IMR-90 (cell line): ENCODE measurements at places on chromosomes 1 and 21.

DNA sequence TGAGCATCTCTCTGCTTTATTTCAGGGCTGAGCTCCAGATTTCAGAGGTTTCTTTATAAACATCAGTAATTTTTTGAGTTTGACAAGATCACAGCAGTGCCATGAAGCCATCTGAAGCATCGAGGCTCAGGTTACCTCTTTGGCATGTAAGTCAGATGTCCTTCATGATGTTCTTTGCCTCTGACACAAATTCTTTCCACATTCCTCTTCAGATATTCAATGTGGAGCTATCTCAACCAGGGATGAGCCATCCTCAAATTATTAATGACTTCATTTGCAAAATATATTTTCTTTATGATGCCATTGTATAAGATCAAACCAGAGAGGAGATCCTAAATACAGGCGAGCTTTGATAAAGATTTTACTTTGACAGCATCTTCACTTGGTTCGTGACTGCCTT lies 256.7 kb downstream of the COL11A1 start:
- DNase-seq = peak; percentile 72

GRCh38 chr1:96374076-96374762 lies 347.4 kb upstream of the PTBP2 start:
- peak; percentile 49 for DNase-seq

GRCh38 chr1:115642168-115643072 lies 650 bp downstream of the VANGL1 start:
- peak; percentile 20 for DNase-seq

GRCh38 chr1:117709249-117709691 lies 103.4 kb downstream of the TENT5C start:
- DNase-seq = no peak

DNA sequence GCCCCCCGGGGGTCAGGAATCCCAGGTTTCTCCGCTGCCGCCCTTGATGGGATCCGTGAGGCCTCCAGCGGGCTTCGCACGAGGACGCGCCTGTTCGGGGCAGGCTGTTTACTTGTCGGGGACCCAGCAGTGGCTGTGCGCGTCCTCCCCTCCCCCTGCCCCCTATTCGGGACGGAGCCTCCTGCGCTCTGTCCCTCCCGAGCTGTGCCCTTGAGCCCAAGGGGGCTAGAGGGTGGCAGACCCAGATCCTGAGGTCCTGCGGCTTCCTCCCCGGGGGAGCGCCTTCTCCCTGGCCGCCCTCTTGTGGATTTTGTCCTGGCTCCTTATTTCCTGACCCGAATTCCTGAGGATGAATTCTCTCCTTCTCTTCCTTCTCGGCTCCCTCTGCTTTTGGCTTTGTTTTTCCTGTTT lies 38.4 kb downstream of the PIK3CD start:
- no peak for DNase-seq

DNA sequence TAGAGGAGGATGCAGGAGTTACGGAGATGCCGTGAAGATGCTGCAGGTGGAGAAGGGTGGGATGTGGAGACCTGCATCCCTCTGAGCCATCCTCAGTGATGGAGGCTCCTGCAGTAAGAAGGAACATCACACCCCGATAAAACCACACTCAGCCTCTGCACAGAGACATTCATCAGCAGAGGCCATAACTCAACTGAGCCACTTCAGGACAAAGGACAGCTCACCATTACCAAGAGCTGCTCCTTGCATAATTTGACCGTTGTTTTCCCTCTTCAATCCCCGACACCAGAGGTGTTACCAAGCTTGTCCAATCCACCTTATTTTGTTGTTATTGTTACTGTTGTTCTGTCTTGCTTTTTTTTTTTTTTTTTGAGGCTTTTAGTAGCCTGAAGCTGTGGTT lies 543.9 kb downstream of the AJAP1 start:
- DNase-seq = no peak

DNA sequence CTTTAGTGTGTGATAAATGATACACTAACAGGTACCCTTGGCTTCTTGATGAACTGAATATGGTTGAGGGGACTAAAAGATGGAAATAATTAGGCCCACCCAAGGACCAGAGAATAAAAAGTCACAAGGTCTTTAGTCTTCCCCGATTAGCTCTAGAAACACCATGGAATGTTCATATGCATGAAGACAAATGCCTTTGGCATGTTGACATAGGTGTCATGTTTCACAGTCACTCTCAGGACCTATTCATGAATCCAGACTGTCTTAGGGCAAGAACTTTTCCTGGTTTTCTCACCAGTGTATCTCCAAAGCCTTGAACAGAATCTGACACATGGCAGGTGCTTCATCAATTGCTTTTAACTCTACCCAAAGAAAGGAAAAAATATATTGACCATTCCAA lies 412.8 kb downstream of the AJAP1 start:
- DNase-seq = no peak

- DNase-seq = peak; percentile 69
Observed at GRCh38 chr1:55631509-55631908, 416.3 kb upstream of the USP24 start.

DNA sequence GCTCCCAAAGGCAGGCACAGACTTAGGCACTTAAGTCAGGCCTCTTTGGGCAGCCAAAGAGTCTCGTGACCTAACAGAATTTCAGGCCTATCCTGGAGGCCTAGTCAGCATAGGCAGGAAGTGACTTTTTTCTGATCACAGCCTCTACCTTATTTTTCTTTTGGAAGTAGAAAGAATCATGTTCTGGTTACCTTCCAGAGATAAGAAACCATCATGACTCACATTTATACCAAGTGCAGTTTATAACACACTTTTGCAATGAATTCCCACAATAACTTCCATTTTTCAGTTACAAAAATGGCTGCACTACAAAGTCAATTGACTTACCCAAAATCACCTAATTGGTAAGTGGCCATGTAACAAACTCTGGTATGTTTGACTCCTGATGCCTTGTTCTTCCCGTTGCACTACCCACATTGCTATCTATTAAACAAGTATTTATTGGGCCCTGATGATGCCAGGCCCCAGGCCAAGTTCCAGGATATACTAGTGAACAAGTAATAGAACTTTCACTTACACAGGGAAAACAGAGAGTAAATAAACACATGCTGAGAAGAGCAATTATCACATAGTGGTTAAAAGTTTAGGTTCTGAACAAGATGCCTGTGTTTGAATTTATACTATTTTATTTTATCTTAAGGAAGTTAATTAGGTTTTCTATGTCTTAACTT lies 74.3 kb downstream of the SH3GLB1 start:
- peak; percentile 86 for DNase-seq

- DNase-seq = peak; percentile 52
Observed at GRCh38 chr1:88935522-88936222, 44.3 kb upstream of the GTF2B start.

DNA sequence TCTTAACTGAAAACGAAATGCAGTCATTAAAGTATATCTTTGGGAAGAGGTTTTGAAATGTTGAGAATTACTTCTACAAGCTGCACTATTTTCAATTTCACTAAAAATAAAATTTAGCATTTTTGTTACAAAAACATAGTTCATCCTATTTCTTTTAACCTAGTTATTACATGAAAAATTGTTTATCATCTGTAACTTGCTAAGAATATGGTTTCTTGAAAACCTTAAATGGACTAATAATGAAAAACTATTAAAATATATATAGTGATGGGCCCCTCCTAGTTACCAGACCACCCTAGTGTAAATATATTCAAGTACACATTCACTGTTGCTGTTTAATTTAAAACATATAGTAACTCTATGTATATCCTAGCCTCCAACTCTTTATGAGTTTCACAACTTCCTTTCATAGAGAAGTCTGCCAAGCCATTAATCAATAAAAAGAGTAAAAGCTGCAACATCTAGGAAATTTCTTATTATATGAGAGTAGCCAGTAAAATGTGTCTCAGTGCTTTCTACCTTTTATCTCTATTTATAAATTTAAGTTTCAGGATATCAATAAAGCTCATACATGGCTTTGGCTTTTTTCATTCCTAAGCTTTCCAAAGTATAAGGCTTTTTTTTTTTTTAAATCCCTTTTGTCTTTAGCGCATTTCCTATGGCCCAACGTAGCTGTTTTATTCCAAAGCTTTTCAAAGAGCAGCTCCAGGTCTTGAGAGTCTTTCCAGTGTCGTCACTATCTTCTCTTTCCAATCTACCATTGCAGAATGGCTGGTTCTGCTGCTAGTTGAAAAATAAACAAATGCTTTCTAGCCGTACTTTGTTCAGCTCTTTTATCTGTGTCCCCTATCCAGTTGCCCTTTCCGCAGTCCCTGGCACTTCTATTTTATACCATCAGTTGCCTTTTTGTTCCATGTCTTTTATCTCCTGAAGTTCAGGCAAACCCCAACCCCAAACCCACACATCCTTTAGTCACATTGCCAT lies 6.5 kb downstream of the IRF2BP2 start:
- DNase-seq = peak; percentile 77

DNA sequence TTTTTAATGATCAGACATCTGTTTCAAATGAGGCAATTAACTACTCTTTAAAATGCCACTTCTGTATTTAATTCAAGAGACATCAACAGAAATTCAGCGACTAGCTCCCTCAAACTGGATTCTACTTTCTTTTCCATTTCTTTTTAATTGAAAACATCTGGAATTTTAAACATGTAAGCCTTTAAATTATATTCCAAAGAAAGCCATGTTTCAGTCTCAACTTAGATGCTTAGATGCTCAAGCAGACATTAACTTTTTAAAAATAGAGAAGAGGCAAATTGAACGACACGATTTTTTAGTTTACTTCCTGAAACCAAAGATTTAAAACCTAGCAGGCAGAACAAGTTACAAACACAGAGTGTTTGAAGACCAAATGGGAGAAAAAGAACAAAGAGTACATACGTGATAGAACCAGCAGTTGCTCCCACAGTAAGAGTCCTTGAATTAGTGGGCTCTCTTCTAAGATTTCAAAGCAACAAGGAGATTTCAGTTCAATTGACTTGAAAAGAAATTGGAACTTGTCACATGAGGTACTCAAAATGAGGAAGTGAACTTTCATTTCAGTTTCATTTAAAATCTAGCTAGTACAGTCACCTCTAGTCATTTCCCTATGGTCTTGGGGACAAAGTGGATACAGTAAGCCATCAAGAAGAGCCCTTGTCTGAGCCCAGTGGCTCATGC lies at the start of gene CTSS:
Gene CTSS (minus strand): TSS at position 483 of the 681 bp plus-strand sequence. CDS start 1,015 bp downstream, outside the sequence.
- DNase-seq = peak; percentile 11

GRCh38 chr1:201309416-201309815 lies 26.1 kb downstream of the PKP1 start:
- DNase-seq = peak; percentile 12

GRCh38 chr1:247487057-247487456 lies 29.2 kb upstream of the OR2B11 start:
- DNase-seq = peak; percentile 34

DNA sequence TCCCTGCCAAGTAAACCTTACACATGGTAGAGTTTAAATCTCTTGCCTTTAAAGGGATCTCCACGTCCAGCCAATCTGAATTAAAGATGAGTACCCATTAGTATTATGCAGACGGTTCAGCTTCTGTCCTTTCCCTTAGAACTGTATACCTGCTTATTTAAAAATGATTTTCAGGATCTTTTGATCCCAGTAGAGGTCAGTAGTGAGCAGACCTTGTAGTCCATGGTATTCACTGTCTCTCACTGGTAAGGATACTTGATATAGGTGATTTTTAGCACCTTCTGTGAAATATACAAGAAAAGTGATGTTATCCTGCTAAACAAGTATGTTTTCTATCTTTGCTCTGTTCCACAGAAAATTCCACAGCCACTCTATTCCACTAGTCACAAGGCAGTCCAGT lies 1211.6 kb upstream of the ADGRL4 start:
- DNase-seq = peak; percentile 59

GRCh38 chr1:19006000-19006399 lies 49.5 kb upstream of the IFFO2 start:
- no peak for DNase-seq

GRCh38 chr1:150429805-150430204 lies 57.4 kb upstream of the TARS2 start:
- peak; percentile 7 for DNase-seq

GRCh38 chr1:59972216-59972927 lies 45.8 kb upstream of the CYP2J2 start:
- peak; percentile 8 for DNase-seq

- DNase-seq = no peak
Observed at GRCh38 chr1:4755301-4755845, 101.0 kb downstream of the AJAP1 start.

DNA sequence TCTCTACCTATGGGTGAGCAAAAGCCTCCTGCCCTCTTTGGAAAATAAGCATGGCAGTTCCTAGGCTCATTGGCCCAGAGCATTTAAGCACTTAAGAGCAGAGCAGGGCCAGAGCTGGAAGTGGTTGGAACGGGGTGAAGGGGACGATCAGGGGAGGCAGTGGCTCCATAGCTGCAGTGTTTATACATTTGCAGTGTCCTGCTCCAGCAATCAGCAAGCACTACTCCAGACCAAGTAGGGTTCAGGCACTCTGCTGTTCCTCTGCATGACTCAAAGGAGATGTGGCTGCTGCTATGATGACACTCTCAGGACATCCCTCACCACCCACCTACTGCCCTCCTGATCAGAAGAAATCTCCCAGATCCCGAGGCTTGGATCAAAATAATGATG lies 55.0 kb downstream of the TRABD2B start:
- no peak for DNase-seq

DNA sequence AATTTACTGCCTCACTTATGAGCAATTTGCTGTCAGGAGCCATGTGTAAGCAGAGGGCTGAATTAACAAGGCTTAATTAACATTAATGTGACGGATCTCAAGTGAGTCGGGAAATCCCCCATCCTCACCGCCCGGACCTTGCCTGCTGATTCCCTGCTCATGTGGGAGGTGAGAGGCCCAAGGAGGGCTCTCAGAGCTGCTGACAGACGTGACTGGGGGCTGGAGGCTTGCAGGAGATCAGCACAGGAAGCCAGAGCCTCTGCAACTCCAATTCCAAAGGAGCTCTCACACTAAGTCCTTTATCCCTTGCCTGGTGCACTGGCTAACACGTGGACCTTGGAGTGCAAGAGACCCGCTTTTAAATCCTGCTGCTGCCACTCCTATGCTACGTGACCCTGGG lies 19.4 kb downstream of the LRP8 start:
- no peak for DNase-seq

- DNase-seq = no peak
Observed at GRCh38 chr1:213083112-213083445, 32.0 kb downstream of the RPS6KC1 start.

DNA sequence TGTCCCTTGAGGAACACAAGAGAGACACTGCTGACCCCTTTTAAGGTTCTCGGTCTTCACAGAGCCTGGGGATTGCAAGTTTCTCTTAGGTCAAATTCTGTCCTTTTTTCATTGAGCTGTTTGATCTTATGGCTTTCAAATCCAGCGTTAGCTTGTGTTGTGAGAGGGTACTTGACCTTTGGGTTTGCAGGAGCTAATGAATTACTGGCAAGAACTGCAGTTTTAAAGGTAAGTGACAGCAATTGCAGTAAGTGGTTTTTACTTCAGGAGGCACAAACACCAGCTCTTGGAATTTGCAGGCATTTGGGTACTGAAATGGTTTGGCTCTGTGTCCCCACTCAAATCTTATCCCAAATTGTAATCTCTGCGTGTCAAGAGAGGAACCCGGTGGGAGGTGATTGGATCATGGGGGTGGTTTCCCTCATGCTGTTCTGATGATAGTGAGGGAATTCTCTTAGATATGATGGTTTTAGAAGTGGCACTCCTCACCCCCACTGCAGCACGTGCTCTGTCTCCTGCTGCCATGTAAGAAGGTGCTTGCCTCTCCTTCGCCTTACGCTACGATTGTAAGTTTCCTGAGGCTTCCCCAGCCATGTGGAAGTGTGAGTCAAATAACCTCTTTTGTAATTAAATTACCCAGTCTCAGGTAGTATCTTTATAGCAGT lies 134.5 kb upstream of the LYPLAL1 start:
- DNase-seq = no peak
